ENCODE measurements at places on chromosomes 5 and 9.
A peak's percentile ranks its signal among the peaks of the same experiment; 100 is the strongest.

GRCh38 chr5:38607396-38607795 lies 51.0 kb upstream of the LIFR start:
- no peak for DNase-seq

- no peak for DNase-seq
Observed at GRCh38 chr5:149195962-149196361, 54.7 kb downstream of the ABLIM3 start.

DNA sequence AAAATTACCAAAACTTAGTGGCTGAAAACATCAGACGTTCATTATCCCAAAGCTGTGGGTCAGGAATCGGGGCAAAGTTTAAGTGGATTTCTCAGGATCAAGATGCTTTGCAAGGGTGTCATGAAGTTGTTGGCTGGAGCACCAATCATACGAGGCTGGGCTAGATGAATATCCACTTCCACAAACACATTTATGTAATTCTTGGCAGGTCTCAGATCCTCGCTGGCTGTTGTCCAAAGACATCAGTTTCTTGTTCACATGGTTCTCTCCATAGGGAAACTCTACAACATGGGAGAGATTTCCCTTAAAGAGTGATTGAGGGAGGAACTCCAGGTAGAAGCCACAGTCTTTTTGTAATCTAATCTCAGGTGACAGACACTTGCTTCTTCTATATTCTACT lies 20.2 kb upstream of the CCDC192 start:
- DNase-seq = peak; percentile 55

GRCh38 chr9:22373636-22374035 lies 73.0 kb upstream of the DMRTA1 start:
- DNase-seq = no peak

DNA sequence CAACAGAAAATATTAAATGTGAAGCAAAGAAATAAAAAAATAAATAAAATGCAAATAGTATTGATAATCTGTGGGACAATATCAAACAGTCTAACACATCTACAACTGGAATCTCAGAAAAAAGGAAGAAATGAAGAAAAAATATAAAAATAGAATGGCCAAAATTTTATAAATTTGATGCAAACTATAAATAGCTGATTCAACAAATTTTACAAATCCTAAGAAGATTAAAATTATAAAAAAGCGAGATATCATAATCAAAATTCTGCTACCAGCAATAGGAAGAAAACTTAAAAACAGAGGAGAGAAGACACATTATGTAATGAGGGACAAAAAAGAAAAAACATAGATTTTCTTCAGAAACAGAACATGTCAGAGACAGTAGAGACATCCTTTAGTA lies 129.2 kb upstream of the IRX1 start:
- no peak for DNase-seq

DNA sequence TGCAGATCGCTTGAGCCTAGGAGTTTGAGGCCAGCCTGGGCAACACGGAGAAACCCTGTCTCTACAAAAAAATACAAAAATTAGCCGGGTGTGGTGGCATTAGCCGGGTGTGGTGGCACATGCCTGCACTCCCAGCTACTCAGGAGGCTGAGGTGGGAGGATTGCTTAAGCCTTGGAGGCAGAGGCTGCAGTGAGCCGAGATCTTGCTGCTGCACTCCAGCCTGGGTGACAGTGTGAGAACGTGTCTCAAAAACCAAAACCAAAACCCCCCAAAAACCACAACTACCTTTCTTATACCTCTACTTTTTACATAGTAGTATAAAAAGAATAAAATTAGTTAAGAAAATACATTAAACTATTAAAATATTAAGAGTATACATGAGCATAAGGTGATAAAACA lies 121.2 kb downstream of the RAPGEF6 start:
- DNase-seq = no peak

GRCh38 chr5:78514427-78515330 lies 133.9 kb downstream of the LHFPL2 start:
- no peak for DNase-seq

- DNase-seq = no peak
Observed at GRCh38 chr9:6829536-6829935, 71.8 kb downstream of the KDM4C start.

GRCh38 chr5:83628360-83628759 lies 92.3 kb downstream of the HAPLN1 start:
- no peak for DNase-seq

GRCh38 chr5:5667136-5667554 lies 244.7 kb downstream of the ICE1 start:
- no peak for DNase-seq

- DNase-seq = peak; percentile 100
Observed at GRCh38 chr5:172733131-172733973, 37.6 kb downstream of the DUSP1 start.

- no peak for DNase-seq
Observed at GRCh38 chr9:70160686-70161600, 97.8 kb upstream of the SMC5 start.

- DNase-seq = no peak
Observed at GRCh38 chr5:163424836-163425235, 12.6 kb upstream of the CCNG1 start.

DNA sequence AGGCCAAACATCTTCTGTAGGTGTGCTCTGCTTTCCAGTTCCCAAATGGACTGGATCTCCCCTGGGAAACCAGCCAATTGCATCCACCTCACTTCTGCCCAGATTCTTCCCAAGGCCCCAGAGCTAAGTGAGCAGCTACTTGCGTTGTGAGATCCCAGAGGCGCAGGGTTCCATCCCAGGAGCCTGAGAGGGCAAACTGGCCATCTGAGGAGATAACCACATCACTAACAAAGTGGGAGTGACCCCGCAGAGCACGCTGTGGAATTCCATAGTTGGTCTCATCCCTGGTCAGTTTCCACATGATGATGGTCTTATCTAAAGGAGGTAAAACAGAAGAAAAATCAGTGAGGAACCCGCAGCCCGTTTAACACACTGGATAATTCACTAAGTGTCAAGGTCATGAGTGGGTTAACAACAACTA lies 1.7 kb downstream of the RACK1 start:
- no peak for DNase-seq

DNA sequence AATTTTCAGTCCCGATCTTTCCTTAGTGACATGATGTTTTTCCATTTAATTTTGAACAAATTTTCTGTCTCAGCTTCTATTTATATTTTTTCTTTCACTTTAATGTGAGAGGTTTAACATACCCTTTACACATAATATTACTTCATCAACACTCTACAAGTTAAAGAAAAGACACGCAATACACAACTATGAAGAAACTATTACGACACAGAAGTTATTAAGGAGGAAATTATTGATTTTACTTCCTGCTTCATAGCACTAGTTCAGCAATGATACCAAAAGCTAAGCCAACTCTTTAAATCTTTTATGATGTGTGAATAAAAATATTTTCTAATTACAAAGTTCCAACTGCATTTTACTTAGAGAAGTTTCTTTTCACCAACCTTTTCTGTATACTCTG lies 432.3 kb upstream of the DAB2 start:
- DNase-seq = no peak

DNA sequence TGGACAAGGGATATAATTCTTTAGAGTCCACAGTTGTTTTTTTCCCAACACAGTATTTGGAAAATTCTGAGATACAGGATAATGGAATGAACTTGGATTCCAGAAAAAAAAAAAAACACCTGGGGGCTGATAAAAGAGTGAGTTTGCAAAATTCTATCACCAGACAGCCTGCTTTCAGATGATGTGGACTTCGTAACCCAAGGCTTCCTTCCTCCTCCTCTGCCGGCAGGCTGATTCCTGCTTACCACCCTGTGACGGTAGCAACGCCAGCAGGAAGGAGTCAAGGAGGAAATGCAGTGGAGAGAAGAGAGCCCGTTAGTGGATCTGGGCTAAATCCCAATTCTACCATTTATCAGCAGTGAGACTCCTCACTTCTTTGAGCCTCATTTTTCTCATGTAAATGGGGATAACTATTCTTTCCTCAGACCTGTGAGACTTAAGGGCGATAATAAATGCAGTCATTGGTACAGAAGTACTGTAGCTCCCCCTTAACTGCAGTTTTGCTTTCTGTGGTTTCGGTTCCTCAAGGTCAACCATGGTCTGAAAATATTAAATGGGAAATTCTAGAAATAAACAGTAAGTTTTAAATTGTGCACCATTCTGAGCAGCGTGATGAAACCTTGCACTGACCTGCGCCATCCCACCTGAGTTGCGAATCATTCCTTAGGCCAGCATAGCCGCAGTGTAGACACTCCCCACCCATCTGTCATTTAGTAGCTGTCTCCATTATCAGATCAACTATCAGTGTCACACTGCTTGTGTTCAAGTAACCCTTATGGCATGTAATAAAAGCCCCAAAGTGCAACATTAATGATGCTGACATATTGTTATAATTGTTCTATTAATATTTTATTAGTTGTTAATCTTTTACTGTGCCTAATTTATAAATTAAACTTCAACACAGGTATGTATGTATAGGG lies 71.4 kb downstream of the DCP2 start:
- DNase-seq = no peak

DNA sequence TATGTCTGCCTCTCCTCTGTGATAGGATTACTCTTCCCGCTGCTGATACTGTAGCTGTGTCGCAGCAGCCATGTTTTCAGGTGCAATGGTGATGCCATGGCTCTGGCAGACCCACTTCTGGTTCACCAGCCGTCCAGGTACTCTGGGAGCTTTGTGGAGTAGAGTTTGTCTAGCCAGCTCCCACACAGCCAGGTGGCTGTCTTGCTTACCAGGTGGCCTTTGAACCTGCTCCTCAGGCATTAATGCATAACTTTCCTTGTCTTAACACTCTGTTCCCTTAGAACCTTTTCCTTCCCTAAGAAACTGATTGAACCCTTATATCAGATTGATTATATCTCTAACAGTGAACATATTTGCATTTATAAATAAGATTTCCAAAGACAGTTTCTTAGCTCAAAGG lies 42.2 kb downstream of the F2RL2 start:
- DNase-seq = no peak

- DNase-seq = no peak
Observed at GRCh38 chr5:108945094-108945493, 197.4 kb downstream of the FER start.

DNA sequence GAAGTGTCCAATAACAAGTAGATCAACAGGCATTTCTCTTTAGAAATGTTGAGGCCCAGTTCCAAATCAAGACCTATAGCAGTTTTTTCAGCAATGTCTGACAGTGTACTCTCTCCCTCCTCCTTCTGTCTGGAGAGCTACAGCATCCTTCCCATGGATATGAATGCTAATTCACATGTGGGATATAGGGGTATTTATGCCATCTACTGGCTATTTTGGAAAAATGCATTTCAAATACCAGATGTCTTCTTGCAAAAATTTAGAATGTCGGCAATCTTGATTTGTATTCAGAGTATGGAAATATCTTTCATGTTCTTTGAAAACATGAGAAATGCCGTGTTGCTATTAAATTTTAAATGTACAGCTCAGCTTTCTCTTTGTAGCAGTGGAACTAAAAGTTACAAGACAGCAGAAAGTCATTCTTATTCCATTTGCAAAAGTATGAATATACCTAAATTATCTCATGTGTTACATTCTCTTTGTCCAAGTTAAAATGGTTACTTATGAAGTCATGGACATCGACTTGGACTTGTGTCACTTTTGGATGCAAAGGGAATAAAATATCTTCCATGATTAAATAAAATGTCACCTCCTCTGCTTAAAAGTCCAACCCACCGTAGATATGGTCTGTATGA lies 647.8 kb downstream of the TAF11L14 start:
- DNase-seq = peak; percentile 14

GRCh38 chr5:113510836-113511451 lies 2.5 kb upstream of the YTHDC2 start:
- DNase-seq = peak; percentile 30

DNA sequence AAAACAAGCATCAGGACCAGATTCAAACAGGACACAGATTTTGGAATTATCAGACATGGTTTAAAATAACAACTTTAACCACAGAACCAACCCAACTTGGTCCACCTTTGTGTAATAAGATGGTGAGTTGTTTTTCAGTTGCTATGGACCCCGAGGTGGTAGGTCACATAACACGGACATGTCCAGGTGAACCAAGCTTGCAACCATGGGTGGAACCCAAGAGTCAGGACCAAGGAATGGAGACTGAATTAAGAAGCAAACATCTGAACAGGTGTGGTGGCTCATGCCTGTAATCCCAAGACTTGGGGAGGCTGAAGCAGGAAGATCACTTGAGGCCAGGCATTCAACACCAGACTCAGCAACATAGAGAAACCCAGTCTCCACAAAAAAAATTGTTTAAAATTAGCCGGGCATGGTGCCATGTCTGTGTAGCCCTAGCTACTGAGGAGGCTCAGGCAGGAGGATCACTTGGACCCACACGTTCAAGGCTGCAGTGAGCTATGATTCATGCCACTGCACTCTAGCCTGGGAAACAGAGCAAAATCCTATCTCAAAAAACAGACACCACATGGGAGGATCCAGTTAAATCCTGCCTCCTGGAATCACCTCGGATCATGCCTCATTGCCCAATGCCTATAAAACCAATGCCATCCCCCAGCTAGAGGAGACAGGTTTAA lies 10.6 kb downstream of the PTBP3 start:
- DNase-seq = no peak

DNA sequence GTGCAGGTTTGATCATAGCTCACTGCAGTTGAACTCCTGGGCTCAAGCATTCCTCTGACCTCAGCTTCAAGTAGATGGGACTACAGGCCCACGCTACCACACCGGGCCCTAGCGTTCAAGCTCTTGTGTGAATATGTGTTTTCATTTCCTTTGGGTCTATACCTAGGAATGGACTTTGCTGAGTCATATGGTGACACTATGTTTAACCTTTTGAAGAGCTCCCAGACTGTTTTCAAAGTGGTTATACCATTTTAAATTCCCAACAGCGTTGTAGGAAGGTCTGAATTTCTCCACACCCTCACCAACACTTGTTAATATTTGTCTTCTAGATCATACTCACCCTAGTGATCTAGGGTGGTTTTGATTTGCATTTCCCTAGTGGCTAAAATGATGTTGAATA lies 33.5 kb downstream of the FAF2 start:
- no peak for DNase-seq

DNA sequence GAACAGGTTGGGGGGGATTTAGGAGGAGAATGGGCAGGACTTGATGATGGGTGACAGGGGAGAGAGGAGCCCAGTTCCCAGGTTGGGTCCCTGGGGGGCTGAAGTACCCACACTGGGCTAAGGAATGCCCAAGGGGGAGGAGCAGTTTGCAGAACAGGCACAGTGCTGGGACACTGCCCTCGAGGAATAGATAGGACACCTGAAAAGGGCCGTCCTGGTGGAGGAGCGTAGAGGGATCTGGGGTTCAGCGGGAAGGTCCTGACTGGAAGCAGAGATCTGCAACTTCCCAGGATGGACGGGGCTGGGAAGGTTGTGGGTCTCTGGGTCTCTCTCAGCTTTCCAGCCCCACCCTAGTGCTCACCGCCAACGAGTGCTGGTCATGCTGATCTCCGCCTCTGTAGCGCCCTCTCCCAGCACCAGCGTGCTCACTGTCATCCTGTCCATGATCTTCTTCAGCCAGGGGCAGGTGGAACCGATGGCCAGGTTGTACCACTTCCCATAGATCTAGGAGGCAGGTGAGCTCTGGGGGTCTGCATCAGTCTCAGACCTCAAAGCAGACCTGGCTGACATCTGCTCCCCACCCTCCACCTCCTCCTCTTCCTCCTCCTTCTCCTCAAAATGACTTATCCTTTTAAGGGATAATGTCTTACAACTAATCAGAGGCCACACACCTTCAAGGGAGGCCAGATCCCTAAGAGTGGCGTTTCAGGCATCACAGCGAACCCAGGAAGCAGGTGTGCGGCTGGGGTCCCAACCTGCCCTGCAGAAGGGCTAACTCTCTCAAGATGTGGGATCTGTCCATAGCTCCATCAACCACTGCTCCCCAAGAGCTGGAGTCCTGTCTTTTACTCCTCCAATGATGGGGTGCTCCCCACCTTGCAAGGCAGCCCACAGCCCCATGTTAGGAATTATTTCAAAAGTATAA lies 1.6 kb downstream of the AMBP start:
- no peak for DNase-seq

GRCh38 chr9:124328285-124328684 lies 70.5 kb downstream of the NEK6 start:
- no peak for DNase-seq
